Left ventricle myocardium inferior (tissue), 1 donor: ENCODE measurements at places on chromosomes 7 and 10.

DNA sequence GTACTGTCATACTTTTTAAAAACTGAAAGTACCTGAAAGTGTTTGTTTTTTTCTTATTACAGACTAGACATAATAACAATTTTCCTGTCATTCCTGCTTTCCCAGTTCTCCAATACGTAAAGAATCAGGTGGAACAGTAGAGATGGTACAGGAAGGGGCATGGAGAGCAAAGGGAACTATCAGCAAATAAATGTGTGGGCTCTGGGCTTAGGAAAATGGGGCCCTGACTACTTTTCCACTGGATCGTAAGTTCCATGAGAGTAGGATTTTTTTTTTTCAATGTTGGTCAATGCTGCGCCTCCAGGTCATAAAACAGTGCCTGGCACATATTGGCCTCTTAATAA is 15.2 kb upstream of the FAS start:
- DNase-seq, result no peak

GRCh38 chr7:108211382-108212201 is 81.4 kb upstream of the LAMB4 start:
- DNase-seq, result no peak

DNA sequence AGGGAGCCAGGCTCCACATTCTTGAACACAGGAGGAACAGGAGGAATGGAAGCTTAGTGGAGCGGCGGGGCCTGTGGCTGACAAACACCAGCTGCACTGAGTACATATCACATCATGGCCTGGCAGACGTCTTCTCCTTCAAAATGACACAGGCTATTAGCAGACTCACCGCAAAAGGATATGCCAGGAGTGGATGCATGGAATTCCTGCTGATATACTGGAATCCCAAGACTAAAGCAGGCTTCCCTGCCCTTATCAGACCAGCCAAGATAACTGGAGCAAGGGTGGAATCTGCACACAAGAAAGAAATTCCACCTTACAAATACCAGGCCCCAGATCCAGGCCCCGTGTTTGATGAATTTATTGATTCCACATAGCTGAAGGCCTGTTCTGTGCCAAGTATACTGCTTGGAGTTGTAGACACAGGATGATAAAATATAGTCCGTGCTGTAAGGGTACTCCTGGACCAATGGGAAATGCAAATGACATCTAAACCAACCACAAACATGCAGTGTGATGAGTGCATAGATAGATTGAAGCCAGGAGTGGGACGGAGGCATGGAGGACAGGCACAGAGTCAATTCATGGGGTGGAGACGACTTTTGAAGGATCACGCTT is 480.5 kb upstream of the ZMIZ1 start:
- DNase-seq, result peak; percentile 67

DNA sequence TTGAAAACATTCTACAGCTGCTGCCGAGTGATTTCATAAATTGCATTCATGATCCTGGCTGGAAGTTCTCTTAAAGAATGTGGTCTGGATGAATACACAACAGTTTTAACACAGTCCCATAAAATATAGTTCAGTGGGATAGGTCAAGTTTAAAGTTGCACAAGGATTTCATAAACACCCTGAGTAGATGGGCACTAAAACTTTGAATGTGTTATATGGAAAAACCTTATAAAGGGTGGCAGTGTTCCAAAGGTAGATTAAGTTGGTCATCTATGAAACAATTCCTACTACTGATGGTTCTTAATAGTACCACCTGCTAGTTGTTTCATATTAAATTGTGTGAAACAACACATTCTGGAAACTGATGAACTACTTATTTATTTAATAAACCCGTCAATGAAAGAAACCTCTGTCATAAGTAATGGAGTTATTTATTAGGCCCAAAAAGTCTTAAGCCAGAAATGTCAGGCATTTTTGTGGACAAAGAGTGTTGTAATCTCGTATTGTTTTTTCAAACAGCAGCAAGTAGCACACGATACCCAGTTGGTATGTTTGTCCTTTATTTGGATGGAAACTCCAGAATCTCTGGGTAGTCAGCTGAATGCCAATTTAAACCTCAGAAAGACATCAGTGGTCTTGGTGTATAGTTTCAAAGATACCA is 14.3 kb upstream of the RPA3 start:
- DNase-seq, result no peak

GRCh38 chr7:43113622-43114457 is 1.4 kb downstream of the HECW1 start:
- DNase-seq, result no peak

GRCh38 chr7:47587351-47587750 is 5.4 kb upstream of the TNS3 start:
- no peak for DNase-seq

GRCh38 chr7:44618753-44619152 is 12.3 kb downstream of the OGDH start:
- no peak for DNase-seq

GRCh38 chr7:123640583-123640982 is 15.1 kb upstream of the LMOD2 start:
- DNase-seq, result no peak

GRCh38 chr10:133453516-133454203 is at the start of gene SCART1:
TSS of gene SCART1 (plus strand) at chr10:133453945. CDS start at chr10:133453998, 53 bp downstream.
- no peak for DNase-seq

- no peak for DNase-seq
Observed at GRCh38 chr7:94087664-94088352, 83.7 kb upstream of the BET1 start.
